ENCODE measurements at places on chromosomes 5 and 9.

GRCh38 chr5:66864240-66864884, 268.2 kb downstream of the MAST4 start:
- no peak for DNase-seq

GRCh38 chr5:170436335-170436734, 47.2 kb upstream of the KCNMB1 start:
- DNase-seq, result no peak

DNA sequence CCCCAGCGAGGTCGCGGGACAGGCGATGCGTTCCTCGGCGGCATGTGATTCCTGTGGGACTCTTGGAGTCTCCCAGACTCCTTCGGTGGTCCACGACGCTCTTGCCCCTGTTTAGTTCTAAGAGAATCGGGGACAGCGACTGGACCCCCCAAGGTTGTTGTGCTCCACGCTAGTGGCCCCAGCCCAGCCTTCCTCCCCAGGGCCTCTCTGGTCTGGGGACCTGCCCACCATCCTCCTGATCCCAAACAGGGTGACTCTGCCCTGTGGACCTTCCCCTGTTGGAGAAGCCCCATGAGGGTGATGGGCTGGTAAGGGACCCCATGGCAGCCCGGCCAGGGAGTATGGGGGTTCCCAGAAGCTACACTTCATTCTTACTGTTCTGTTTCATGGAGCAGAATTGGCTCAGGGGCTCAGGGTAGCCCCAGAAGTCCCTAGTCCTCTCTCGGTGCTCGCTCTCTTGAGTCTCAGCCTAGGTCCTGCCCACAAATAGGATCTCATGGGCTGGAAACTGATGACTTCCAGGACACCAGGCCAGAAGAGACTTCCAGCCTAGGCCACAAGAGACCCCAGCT, 880 bp downstream of the CARD19 start:
- DNase-seq, result peak; percentile 3

DNA sequence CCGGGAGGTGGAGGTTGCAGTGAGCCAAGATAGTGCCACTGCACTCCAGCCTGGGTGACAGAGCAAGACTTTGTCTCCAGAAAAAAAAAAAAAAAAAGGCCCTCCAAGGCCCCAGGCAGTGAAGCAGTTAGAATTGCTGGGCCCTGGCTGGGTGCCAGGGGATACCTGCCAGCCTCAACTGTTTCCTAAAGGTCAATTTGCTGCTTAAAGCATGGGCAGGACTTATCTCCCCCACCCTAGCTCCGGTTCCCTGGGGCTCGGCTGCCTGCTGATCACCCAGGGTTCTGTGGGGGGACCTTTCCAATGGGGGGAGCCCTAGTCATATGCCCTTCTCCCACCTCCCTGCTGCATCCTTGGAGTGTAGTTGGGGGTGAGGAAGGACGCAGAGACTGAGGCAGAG, 25.7 kb downstream of the NCS1 start:
- DNase-seq, result no peak

GRCh38 chr5:172701291-172701656, 60.2 kb downstream of the NEURL1B start:
- DNase-seq, result no peak

DNA sequence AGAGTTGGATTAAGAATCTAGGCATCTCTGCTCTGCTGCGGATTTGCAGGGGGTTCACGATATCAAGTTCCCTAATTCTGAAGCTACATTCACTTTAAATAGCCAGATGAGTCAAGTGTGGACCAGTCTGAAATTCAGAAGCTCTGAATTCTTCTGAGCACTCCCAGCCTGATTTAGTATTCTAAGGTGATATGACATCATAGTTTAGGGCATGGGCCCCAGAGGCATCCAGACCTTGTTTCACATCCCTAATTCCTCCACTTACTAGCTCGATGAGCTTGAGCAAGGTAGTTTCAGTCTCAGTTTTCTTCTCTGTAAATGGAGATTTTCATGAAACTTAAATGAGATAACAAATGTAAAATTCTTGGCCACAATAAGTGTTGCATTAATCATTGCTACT, 65.2 kb downstream of the TMEM167A start:
- DNase-seq, result no peak

DNA sequence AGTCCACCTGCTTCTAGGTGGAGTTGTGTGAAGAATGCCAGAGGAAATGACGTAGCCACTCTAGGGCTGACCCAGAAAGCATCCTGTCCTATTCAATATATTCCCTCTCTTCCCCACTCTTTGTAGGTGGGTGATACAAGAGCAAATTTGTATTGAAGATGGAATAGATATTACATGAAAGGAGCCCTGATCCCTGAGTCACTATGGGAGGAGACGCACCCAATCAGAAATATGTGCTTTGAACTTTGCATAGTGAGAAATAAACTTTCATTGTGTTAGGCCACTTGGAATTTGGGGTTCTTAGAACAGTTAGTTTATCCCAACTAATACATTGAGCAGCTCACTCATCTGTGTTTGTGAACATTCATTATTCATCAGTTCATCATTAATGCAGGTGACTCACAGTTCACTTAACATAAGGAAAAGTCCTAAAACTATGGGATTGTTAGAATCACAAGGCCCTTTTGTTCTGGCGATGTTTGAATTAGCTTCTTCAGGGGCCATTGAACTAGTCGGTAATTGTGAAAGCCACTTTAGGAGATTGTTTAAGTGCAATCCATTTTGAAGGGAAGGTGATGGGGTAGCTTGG, 26.9 kb upstream of the NTRK2 start:
- no peak for DNase-seq

DNA sequence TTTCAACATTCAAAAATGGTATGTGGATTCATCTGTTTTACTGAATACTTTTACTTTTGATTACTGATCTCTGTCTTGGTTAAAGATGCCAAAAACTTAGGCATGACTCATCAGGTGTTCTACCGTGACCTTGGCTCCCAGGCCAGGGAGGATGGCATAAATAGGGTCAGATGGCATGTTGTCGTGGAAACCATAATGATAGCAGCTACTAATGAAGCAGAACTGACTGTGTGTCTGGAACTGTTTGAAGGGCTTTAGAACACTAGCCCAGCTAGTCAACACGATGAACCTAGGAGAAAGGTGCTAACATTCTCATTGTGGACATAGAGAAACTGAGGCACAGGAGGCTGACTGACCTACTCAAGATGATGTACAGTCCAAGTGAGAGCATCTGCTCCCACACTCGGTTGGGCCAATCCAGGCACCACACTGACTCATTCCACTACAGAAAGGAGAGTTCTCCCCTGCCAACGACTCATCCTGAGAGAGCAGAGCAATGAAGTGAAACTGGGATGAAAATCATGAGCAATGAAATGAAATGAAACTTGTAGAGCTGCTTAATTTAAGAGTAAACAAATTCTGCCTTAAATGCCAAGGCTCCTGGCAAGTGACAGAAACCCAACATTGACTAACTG, 116.0 kb downstream of the TENT4A start:
- no peak for DNase-seq

DNA sequence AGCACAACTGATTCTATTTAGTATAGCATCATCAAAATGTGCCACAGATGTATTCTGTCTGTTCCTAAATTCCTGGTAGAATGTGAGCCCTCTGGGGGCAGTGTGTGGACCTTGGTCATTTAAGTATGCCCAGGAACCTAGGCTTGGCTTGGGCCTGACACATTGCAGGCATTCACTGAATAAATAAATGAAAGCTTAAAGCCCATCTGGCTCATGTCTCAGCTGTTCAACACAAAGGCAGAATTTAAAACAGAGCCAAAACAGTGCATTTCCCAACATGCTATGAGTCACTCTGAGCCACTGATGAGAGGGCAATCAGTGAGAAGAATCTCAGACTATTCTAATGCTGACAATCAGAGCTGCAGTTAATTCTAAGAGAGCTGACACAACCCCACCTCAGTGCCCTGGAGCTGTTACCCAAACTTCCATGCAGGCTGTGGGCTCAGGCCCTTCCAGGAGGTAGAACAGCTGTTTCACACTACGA, 8.1 kb downstream of the FAM193B start:
- no peak for DNase-seq

- no peak for DNase-seq
Observed at GRCh38 chr9:33140401-33141360, 26.5 kb downstream of the B4GALT1 start.

DNA sequence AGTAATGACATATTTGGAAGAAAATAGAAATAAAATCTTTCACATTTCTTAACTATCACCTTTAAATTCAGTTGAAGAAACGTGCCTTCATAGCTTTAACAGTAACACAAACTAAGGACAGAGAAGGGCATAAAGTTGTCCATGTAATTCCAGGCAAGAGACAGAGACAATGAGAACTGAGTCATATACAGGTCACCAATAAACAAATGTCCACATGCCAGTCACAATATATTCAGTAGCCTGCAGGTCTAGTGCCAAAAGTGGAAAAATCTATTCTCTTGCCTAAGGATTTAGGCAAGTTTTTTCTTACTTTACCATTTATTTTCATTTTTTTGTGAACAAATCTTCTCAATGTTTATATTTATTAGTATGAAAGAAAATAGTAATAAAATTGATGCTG, 1711.5 kb upstream of the NUDT12 start:
- no peak for DNase-seq

- no peak for DNase-seq
Observed at GRCh38 chr5:99063737-99064136, 134.9 kb upstream of the CHD1 start.

DNA sequence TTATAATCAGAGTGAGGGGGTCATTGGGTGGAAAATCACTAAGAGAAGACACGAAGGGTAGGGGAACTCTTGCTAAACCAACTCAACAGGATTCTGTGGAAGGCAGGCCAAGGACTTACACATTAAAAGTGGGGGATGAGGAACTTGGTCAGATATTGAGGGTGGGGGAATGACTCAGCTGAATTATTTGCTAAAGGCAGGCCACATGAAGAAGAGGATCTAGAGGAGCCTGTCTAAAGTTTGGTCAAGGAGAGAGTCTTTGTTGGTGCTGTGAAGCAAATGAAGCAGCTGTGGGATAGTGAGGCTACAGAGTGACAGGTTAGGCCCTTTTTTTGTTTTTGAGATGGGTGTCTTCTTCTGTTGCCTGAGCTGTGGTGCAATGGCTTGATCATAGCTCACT, 63.9 kb upstream of the SPRY4 start:
- no peak for DNase-seq

Data from head of caudate nucleus (tissue), 42 donors.